ENCODE measurements at places on chromosomes 3 and 15.

- no peak for DNase-seq
Observed at GRCh38 chr3:50165910-50166538, 10.9 kb downstream of the SEMA3F start.

DNA sequence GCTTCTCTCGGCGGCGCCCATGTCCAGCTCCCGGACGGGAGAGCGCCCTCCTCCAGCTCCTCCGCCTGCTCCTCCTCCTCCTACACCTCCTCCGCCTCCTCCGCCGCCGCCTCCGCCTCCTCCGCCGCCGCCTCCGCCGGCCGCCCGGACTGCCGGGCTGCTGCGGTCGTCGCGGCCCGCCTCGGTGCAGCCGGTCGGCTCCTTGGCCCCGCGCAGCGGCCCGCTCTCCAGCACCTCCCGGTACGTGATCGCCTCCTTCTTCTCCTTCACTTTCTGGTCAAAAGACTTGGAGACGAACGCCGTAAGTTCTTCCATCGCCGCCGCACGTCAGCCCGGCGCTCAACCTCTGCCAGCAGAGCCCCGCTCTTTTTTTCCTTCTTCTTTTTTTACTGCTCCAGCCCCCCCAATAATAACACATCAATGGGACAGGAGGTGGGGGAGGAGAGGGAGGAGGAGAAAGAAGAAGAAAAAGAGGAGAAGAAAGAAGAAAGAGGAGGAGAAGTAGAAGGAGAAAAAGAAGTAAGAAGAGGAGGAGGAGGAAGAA is 438 bp downstream of the SHOX2 start:
- DNase-seq: peak; percentile 36

- no peak for DNase-seq
Observed at GRCh38 chr3:169954142-169954756, 12.4 kb upstream of the SEC62 start.

- no peak for DNase-seq
Observed at GRCh38 chr15:35705884-35706585, 160.1 kb upstream of the DPH6 start.

DNA sequence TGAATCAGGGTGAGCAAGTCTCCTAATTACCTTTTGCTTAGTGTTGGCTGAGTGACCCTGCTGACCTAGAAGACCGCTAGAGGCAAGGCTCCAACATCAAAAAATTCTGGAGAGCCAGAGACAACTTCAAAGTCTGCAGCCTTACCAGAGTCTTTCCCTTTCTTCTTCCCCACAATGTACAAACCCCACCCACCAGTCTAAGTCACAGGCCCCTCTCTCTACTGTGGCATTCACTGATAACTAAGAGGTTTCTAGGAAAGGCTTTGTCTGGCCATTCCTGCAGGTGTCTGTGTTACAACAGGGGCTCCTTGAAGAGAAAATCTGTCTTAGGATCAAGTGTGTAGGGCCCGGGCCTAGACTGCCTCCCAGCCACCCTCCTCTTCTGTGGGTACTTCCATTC is 525 bp downstream of the MYH15 start:
- no peak for DNase-seq

GRCh38 chr3:4351164-4351855 is 48.1 kb downstream of the SETMAR start:
- DNase-seq: no peak

- DNase-seq: peak; percentile 45
Observed at GRCh38 chr15:62841269-62841628, 201.3 kb upstream of the TPM1 start.

- no peak for DNase-seq
Observed at GRCh38 chr3:195836476-195837135, 24.9 kb upstream of the MUC4 start.

DNA sequence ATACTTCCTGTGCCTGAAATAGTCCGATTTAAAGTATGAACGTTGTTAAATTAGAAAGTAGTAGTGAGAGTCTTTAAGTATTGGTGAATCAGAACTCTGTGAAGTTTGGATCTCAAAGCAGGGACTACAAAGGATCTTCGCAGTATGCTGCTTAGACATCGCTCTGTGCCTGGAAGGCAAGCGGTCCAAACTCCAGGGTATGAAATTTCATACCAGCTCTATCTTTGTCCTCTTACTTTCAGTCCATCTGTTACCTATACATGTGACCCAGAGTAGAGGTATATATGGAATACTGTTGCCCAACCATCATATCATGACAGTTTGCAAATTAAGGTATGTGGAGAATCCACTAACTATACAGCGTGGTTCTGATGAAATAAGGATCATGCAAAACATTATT is 34.5 kb downstream of the VPS8 start:
- DNase-seq: no peak

GRCh38 chr15:37967788-37968187 is 33.3 kb downstream of the TMCO5A start:
- no peak for DNase-seq

GRCh38 chr3:97981886-97982285 is 9.7 kb upstream of the RIOX2 start:
- peak; percentile 14 for DNase-seq

GRCh38 chr3:132242790-132243189 is 74.4 kb upstream of the ACP3 start:
- DNase-seq: no peak

DNA sequence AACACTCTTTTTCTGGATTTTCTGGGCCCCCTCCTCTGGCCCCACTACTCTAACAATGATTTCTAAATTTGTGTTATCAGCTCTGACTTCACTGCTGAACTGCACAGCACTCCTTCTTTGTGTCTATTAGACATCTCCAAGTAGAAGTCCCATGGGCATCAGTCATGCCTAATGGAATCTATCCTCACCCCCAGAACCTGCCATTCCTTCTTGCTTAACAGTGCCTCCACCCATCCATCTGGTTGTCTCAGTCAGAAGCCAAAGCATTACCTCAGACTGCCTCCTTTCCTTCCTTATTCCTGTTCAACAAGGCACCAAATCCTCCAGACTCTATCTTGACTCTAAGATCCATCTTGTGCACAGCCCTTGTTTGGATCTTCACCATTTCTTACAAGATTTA is 36.2 kb downstream of the SSR3 start:
- no peak for DNase-seq

DNA sequence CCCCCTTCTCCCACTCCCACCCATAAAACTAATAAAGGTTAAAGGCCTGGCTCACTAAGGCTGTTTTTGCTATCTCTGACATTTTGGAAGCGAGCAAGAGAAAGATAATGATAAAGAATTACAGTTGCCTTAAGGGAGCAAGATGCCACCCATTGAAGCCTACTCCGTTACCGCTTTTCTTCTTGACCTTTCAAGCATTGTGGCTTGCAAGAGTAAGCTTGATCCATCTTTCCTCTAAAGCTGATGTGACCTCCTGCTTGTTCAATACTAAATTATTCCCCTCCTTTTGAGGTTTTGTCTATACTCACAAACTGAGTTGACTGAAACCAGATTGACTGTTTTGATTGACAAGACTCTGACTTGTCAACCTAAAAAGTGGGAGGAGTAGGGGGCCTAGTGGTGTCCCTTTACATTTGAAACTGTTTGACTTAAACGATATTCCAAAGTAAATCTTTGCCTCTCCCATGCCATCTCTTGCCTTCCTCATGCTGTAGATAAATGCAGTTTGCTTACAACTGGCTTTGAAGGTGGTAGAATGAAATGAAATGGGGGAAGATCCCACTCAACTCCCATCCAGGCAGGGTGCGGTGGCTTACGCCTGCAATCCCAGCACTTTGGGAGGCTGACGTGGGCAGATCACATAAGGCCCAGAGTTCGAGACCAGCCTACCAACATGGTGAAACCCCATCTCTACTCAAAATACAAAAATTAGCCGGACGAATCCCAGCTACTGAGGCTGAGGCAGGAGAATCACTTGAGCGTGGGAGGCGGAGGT is 8.0 kb downstream of the TRIM71 start:
- DNase-seq: no peak

GRCh38 chr3:111712294-111713167 is 117.4 kb upstream of the ZBED2 start:
- peak; percentile 29 for DNase-seq

GRCh38 chr3:131216330-131216729 is 165.2 kb upstream of the NUDT16 start:
- no peak for DNase-seq

Data from astrocyte of the spinal cord (primary cell).